ENCODE measurements at places on chromosomes 7 and 10. TPM values are rescaled to one million over a fixed set of nuclear protein-coding genes. Genes with fewer than 3 reads are reported as not detected.

DNA sequence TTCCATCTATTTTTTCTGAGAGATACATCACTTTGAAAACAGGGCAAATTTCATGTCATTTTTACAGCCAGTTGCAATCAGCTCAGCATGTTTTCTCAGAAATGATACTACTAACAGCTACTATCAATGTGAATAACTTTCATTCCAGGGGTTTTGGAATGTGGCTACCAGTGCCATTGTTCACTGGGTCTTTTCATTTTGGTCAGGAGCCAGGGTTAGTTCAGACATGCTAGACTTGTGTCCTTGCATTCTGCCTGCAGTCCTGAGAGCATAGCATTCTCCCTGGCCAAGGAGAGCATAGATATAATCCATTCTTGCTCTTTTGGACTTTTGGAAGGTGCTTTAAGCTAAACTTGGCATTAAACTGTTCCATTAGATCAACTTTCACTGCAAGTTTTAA is 160.9 kb upstream of the NEBL start:
- DNase-seq, result no peak

GRCh38 chr7:157849726-157850125 is 512.9 kb downstream of the DNAJB6 start:
- DNase-seq, result no peak

GRCh38 chr10:74363727-74364126 is 212.7 kb downstream of the ADK start:
- no peak for DNase-seq

GRCh38 chr7:23299770-23300300 is 696 bp downstream of the MALSU1 start:
- peak; percentile 64 for DNase-seq

GRCh38 chr7:155986497-155987160 is 174.4 kb upstream of the SHH start:
- no peak for DNase-seq

Gene ZNF248
- 17.7 TPM for total RNA-seq

Gene JCAD
- not detected for total RNA-seq

DNA sequence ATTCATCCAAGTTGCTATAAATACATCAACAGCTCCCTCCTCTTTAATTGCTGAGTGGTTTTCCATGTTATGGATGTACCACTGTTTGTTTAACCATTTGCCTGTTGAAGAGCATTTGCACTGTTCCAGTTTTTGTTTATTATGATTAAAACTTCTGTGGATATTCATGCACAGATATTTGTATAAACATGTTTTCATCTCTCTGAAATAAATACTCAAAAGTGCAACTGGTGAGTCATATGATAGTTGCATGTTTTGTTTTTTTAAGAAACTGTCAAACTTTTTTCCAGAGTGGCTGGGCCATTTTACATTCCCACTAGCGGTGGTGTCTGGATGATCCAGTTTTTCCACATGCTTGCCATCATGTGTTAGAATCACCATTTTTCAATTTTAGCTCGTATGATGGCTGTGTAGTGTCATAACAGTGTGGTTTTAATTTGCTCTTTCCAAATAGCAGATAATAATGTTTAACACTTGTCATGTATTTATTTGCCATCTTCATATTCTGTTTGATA is 33.6 kb downstream of the MEOX2 start:
- no peak for DNase-seq

GRCh38 chr7:33870120-33870519 is 35.2 kb upstream of the BMPER start:
- no peak for DNase-seq

DNA sequence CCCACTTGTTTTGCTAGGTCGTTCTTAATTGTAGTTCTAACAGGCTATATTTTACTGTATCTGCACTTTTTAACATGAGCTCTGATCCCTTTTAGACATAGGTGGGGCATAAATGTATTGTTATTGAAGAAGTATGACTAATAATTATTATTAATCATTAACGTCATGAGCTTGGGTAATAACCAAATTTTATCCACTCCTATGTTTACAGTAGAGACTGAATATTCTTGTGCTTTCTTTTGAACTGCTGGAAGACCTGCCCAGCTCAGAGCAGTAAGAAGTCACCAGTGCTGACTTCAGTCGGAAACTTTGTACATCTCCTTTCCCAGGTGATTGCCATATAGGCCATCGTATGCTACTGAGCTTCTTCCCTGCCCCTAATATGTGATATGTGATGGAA is 18.7 kb downstream of the PKD2L1 start:
- DNase-seq, result no peak

Gene PRSS37
- not detected for total RNA-seq

GRCh38 chr7:123494193-123494796 is 40.1 kb downstream of the IQUB start:
- DNase-seq, result peak; percentile 84

Gene PLAU
- total RNA-seq, result 3.2 TPM

DNA sequence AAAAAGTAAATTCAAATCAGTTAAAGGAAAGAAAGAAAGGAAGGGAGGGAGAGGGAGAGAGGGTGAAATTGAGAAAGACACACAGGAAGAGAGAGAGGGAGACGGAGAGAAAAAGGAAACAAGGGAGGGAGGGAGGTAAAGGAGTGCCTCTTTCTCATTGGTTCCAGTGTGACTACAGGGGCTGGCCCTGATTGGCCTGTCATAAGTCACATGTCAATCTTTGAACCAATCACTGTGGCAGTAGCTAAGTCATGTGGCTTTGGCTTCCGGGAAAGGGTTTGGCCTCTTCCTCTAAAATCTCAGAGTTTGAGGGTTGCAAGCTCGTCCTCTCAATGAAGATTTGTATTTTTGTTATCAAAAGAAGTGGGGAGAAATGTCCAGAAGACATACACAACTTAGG is 150.2 kb downstream of the RAB11FIP2 start:
- peak; percentile 62 for DNase-seq

Gene GTPBP10
- total RNA-seq, result 15.7 TPM

Gene FOXI2
- not detected for total RNA-seq

DNA sequence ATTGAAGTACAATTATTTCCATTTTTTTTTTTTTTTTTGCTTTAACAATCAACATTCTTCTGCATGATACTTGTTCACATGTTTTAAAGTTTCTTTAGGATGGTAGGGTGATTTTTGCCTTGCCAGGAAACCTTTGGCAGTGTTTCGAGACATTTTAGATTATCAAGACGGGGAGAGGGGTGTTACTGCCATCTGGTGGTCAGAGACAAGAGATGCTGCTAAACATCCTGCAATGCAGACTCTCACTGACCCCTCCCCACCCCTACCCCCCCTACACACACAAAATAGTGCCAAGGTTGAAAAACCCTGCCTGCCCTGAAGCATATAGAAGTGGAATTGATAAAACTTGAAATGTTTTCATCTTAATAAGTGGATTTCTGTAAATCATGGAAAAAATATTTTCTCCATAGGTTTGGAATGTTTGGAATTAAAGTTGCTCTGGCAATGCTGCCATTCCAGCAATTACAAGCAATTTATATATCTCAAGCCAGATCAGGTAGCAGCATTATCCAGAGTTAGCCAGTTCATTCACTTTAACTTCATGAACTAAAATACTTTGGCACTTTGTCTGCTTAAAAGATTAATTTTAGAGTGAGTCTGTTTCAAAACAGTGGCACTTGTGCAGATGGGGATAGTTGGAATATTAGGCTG is 62.1 kb downstream of the SDHAF3 start:
- peak; percentile 82 for DNase-seq

DNA sequence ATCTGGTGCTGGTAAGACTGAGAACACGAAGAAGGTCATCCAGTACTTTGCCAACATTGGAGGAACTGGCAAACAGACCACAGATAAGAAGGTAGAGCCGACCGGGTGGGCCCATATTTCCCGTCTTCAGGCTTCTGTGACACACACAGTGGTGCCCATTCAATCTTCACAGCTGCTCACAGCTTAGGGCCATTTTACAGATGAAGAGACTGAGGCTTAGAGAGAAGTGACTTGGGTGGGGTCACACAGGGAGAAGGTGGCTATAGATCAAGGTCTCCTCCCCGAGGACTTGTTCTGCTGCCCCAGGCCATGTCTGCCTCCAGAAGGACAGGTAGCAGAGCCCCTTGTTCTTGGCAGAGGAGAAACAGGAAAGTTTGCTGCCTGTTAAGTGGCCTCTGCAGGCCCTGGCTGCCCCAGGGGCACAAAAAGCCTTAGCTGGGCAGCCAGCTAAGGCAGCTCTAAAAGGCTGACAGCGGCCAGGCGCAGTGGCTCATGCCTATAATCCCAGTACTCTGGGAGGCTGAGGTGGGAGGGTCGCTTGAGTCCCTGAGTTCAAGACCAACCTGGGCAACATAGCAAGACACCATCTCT is 22.6 kb upstream of the MYH16 start:
- no peak for DNase-seq

Gene FAM25A
- not detected for total RNA-seq

DNA sequence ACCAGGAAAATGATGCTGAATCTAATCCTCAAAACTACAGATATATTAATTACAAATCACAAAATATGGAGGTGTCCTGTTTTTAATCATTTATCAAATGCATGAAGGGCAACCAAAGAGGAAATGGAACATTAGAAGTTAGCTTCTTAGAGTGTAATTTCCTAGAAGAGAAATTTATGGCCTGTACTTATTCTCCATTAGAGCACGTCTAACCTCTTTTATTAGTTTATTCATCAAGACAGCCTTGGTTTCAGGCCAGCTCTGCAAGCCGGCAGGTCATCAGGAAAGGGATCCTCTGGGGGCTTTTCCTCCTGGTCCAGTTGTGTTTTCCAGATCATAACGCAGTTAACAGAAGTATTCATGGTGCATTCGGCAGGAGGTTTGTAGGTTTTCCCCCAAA is 517.6 kb downstream of the KCNMA1 start:
- no peak for DNase-seq

Gene TMEM26
- not detected for total RNA-seq

Gene AGMO
- total RNA-seq, result not detected

Measured in Karpas-422 (cell line).